GM12864 (cell line): ENCODE measurements at places on chromosomes 3 and 15.

DNA sequence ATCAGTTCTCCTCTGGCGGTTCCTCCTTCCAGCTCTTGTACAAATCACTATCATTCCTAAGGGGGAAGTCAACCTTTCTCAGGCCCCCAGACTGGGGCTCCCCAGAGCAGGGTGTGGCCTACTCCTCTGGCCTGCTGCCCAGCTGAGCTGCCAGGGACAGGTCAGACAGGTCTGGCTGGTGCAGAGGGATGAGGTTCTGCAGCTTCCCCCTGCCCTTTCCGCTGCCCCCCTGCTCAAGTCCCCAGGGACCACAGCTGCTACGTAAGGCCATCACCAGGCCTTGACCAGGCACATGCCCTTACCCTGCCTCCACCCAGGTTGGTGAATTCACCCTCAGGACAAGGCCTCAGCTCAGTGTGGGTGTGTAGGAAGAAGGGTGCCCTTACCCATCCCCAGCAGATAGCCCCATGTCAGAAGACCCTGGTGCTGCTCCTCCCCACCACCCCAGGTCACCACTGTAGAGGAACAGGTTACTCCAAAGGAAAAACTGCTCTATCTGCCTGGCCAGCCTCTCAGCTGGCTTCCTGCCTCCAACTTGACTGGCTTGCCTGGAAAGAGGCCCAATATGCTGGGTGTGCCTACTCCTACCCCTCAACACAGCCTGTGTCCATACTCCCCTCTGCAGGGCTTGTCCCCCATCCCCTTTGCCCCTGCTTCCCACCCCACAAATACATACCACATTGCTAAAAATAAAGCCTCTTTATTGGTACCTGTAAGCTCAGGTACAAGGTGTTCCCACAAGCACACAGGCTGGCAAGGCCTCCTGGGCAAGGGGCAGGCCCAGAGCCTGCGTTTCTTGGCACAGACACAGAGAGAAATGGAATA lies 12.0 kb downstream of the CSRNP1 start:
- no peak for DNase-seq

DNA sequence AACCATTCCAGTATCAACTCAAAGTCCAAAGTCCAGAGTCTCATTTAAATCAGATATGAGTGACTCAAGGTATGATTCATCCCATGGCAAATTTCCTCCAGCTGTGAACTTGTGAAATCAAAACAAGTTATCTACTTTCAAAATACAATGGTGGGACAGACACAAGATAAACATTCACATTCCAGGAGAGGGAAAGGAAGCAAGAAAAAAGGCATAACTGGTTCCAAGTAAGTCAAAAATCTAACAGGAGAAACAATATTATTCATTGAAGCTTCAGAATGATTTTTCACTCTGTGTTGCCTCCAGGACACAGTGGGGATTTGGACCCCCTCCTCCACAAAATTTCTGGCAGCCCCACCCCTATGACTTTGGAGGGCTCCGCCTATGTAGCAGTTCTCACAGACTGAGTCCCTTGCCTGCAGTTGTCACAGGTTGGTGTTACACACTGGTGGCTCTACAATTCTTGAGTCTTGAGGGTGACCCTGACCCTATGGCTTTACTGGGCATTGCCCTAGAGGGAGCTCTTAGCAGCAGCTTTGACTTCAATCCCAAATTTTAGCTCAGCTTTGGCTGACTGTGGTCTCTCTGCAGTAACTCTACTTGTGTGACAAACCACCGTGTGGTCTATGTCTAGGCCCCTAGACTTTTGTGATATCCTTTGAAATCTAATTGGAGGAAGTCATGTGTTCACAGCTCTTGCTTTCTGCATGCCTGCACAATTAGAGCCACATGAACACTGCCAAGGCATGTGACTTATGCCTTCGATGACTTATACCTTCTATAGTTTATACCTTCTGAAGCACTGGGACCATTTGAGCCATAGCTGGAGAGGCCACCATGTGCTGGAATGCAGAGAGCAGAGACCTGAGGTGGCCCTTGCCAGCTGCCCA lies 644.2 kb downstream of the GRM7 start:
- no peak for DNase-seq

GRCh38 chr3:83873550-83873949 lies 1085.2 kb upstream of the CADM2 start:
- no peak for DNase-seq

DNA sequence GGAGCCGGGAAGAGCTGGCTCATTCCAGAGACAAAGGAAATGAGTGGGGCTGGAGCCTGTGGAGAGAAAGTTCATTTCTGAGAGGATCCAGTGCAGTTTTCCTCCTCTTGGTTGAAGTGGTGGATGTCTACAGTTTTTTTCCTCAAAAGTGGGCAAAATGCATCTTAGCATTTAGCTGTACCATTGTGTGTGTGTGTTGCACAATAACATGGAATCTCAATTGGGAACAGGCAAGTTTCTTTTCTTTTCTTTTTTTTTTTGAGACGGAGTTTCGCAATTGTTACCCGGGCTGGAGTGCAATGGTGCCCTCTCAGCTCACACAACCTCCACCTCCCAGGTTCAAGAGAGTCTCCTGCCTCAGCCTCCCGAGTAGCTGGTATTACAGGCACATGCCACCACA lies 101.5 kb upstream of the UBE2E1 start:
- DNase-seq = no peak

GRCh38 chr3:124281453-124282316 lies 289.8 kb upstream of the ROPN1 start:
- DNase-seq = no peak

- DNase-seq = no peak
Observed at GRCh38 chr15:92047900-92048299, 194.4 kb downstream of the SLCO3A1 start.

- no peak for DNase-seq
Observed at GRCh38 chr3:68666429-68667136, 265.8 kb downstream of the TAFA4 start.

- no peak for DNase-seq
Observed at GRCh38 chr15:99085413-99086326, 19.2 kb upstream of the SYNM start.

GRCh38 chr15:90570643-90571042 lies 40.9 kb downstream of the CRTC3 start:
- DNase-seq = no peak

DNA sequence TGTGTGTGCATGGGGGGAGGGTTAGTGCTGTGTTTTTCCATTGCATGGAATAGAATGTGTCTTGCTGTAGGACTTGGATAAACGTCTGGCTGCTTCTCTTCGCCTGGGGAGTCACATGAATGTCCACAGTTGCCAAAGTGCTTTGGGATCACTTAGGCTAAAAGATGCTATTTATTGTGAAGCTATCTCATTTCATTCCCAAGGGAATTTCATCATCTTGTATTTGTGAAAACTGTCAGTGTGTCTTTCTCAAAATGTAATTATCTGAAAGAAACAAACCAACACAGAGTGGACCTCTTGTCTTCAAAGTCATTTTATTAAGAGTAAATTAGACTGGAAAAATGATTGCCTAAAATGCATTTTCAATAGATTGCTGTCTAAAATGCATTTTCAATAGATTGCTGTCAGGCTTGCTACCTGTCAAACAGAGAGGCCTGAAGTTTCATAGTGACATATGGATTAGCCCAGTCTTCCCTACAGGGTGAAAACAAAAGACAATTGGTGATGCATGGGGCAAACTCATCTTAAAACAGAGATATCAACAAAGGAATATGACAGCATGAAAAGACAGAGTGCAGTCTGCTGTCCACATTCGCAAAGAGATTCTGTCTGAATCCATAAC lies 117.1 kb upstream of the GOLIM4 start:
- DNase-seq = no peak

DNA sequence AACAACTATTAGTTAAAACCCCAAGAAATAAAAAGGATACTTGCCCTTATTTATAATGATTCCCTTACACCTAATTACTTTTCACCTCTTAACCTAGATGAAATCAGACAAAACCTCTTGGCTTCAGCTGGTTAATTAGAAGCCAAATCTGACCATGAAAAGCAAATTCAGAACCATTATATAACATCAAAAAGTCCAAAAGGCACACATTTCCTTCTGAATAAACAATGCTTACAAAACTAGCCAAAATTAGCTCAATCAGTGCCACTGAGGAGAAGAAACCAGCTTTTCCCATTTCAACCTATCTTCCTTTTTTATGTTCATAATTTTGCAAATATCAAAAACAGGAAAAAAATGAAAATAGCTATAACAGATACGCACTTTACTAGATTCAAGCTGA lies 3.2 kb downstream of the EHHADH start:
- DNase-seq = no peak

DNA sequence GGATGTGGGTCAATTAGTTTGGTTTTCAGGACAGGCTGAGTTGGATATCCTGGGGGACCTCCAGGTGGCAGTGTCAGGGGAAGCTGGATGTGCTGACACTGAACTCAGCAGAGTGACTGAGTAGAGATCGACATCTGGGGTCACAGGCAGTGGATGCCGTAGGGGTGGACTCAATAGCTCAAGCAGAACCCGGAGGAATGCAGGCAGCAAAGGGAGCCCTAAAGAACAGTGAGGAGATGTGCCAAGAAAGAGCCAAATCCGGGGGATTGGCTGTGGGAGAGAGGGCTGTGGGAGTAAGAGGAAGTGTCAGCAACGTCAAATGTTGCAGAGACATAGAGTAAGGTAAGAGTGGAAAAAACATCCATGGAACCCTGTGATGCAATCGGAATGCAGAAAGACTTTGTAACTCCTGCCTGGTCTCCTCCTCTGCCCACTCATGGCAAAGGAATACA lies 11.6 kb downstream of the CCR5AS start:
- DNase-seq = no peak

DNA sequence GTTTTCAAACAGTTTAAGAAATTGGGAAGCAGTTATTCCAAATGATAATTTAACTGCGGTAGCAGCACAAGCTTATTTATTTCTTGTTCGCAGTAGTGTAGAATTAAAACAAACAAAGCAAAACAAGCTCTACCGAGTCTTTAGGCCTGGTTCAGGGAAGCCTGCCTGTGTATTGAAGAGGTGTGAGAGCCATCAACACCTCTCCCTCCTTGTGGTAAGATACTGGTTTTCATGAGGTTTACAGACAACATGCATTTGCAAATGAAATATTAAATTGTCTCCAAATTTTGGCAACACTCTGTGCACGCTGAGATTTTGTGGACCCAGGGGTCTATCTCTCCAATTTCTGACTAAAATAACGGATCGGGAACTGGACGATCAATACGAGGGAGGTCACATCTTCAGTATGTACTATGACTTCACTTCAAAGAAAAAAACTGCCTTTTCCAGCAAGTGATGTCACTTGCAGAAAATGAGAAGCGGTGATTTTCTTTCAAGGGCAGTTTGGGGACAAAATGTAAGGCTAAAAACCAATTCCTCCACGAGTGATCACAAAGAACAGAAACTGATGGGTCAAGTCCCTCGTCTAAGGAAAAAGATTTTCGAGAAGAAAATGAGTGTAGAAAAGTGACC lies 721 bp downstream of the ATR start:
- no peak for DNase-seq

GRCh38 chr3:71726146-71726545 lies 944 bp upstream of the EIF4E3 start:
- DNase-seq = no peak

- DNase-seq = no peak
Observed at GRCh38 chr3:9861201-9861600, 17.4 kb upstream of the RPUSD3 start.

DNA sequence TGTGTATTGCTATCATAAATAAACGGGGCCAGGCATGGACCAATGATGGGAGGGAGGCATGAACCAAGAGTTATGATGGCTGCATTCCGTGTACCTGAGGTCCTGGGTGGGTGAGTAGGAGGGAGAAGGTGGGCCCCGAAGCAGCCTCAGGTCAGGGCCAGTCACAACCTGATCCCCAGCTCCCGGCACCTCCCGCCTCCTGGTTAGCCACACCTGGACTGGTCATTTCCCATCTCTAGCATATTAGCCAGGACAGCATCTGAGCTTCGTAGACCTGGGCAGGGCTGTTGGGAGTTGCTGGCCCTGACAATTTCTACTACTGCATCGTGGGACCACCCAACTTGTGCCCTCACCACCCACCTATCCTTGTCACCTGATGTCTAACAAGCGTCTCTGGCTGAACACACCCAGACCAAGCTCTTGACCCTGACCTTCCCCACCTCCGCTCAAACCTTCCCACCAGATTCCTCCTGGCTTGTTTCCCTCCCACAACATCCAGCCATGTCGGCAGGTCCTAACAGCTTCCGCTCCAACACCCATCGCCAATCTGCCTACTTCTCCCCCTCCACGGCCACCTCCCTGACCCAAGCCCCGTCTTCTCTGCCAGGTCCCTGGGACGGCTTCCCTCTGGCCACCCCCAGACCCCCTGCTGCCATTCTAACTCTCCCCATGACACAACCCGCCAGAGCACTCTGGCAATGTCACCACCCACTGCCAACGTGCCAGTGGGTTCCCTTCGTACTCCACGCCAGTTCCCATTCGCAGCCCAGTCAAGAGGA lies 133.8 kb upstream of the IQSEC1 start:
- no peak for DNase-seq

DNA sequence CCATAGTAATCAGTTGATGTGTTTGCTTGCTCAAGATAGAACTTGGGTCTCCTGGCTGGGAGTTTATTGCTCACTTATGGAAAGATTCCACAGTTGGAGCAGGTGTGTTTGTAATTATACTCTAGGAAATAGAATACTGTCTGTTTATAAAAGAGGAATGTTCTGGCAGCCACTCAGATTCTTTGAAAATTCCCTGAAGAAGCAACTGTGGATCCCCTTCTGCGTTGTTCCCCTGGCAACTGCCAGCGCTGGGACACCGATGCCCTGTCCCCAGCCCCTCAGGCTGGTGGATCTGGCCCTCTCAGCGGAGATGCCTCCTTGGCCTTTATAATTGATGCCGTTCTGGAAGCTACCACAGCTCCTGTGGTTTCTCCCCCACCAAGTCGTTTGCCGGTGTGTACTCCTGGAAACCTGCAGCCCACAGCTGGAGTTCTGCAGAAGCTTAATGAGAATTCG lies 225.9 kb downstream of the ITPR1 start:
- DNase-seq = no peak

GRCh38 chr15:96089405-96090058 lies 241.0 kb upstream of the NR2F2 start:
- DNase-seq = no peak

GRCh38 chr15:63449731-63450130 lies 54.7 kb upstream of the USP3 start:
- DNase-seq = no peak

GRCh38 chr15:70192490-70192889 lies 94.8 kb upstream of the TLE3 start:
- DNase-seq = no peak

- DNase-seq = no peak
Observed at GRCh38 chr15:35014241-35014640, 26.2 kb upstream of the ZNF770 start.

DNA sequence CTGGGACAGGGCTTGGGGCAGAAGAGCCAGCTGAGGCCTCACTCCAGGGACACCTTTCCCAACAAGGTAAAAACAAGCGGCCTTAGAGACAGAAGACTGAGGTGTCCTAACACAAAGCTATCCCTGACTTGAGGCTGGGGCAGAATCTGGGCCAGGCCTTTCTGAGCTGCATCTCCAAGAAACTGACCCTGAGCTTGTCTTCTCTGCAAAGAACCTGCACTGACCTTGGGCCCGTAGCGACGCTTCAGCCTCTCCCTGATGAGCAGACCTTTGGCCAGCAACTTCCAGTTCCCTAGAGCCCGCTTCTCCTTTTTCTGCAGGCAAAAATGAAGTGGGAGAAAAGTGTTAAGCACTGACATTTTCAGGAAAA lies 22.2 kb downstream of the TMEM43 start:
- DNase-seq = no peak
